Mesendoderm (in vitro differentiated cells): ENCODE measurements at places on chromosomes 3 and 15.
A peak's percentile ranks its signal among the peaks of the same experiment; 100 is the strongest.

DNA sequence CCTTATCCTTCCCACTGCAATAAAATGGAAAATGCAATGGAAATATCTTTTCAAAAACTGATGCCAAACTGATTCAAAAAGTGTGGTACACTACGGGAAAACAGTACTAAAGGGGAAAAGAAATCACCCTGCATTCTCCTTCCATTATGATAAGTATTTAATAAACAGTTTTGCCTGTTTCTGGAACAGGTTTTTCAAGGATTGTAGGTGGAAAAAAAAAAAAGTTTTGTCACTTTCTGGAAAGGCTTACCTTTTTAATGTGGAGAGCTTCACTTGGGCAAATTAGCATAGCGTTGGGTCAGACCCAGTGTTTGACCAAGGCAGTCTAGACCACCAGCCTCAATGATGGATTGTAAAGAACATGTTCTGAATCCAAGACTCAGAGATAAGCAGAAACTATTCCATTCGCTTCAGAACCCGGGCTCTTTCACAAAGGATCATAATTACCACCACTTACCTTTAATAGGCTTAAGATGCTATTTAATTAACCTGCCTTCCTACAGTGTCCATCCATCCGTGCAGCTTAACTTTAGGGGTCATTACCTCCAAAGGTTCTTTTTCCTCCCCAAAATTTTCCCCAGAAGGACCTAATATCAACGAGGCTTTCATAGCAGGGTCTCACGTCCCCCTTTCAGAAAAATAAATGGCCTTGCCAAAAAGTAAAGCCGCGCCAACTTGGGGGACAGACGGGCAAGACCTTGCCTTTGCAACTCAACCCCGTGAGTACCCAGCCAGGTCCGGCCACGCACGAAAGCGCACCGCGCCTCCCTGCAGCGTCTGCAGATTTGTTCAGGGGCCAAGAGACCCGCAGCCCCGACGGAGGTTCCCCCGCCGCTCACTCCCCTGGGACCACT, 1.0 kb downstream of the DCBLD2 start:
- peak; percentile 48 for DNase-seq
- H3K27me3 ChIP-seq = no peaks in the 10 kb centered on the region
- H3K4me1 ChIP-seq = no peaks in the 10 kb centered on the region
- H3K36me3 ChIP-seq = no peaks in the 10 kb centered on the region

DNA sequence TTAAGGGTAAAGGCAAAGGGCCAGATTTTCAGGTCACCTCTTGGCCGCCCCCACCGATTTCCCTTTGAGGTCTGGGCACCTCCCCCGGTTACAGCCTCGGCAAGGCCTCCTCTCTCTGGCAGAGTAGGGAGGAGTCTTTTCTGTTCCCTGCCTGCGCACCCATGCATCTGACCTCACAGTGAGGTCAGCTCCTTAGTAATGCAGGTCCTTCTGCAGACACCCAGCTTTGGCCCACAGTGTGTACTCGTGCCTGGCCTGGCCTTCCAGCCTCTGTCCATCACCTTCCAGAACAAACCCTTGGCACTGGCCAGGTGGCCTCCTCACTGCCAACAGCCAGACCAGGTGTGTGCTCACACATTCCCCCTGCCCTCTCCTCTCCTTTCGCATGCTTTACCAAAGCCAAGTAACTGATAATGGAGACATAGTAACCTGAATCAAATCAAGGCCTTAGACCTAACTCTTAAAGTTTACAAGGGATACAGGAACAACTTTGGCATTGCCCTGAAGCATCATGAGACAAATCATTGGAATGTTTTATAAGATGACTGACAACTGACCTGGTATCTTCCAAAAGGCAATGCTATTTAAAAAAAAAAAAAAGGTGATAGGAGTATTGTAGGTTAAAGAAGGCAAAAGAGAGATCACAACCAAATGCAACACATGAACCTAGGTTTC, 61.3 kb downstream of the CORO2B start:
- no peaks in the 10 kb centered on the region for H3K36me3 ChIP-seq
- no peaks in the 10 kb centered on the region for H3K27me3 ChIP-seq
- H3K4me3 ChIP-seq = no peak overlapping the region
- DNase-seq = no peak
- H3K27ac ChIP-seq = no peak overlapping the region

- no peaks in the 10 kb centered on the region for H3K36me3 ChIP-seq
- H3K4me1 ChIP-seq = peaks cover 2% of the 10 kb centered on the region
- no peak within 1 kb of the TSS for H3K27ac ChIP-seq
- no peaks in the 10 kb centered on the region for H3K27me3 ChIP-seq
Observed at GRCh38 chr3:38281895-38282686, at the start of gene SLC22A14. Gene SLC22A14 (plus strand): TSS chr3:38282294. CDS start chr3:38306027, 23,733 bp downstream.

- no peak overlapping the region for H3K27ac ChIP-seq
- no peaks in the 10 kb centered on the region for H3K4me1 ChIP-seq
- H3K27me3 ChIP-seq = no peaks in the 10 kb centered on the region
- H3K36me3 ChIP-seq = no peaks in the 10 kb centered on the region
- DNase-seq = peak; percentile 89
Observed at GRCh38 chr3:24185738-24186384, 240.8 kb downstream of the NR1D2 start.
